ENCODE measurements at places on chromosomes 5 and 9. TPM values are rescaled to one million over a fixed set of nuclear protein-coding genes. Genes with fewer than 3 reads are reported as not detected.

The FAM153A gene
- total RNA-seq = not detected

The IFNA14 gene
- total RNA-seq = not detected

The AGXT2 gene
- not detected for total RNA-seq

The NFX1 gene
- 31.7 TPM for total RNA-seq

The ADCY2 gene
- total RNA-seq = not detected

The PCDHB13 gene
- 0.06 TPM for total RNA-seq

The C5orf58 gene
- not detected for total RNA-seq

The CLIC3 gene
- 5.6 TPM for total RNA-seq

The TPPP gene
- 6.6 TPM for total RNA-seq

The PHF24 gene
- 0.09 TPM for total RNA-seq

The NR5A1 gene
- 0.17 TPM for total RNA-seq

The TLR4 gene
- 0.10 TPM for total RNA-seq

The PCDHGA12 gene
- total RNA-seq = not detected

The SLC6A3 gene
- 1.3 TPM for total RNA-seq

The GFRA3 gene
- total RNA-seq = 0.14 TPM

The FGD3 gene
- total RNA-seq = 0.16 TPM

The DRD1 gene
- total RNA-seq = 0.05 TPM

The IL9 gene
- total RNA-seq = not detected

The PIP5K1B gene
- total RNA-seq = not detected

The PRSS3 gene
- 8.7 TPM for total RNA-seq

The SERF1B gene
- total RNA-seq = 79.6 TPM

The RNF183 gene
- 0.19 TPM for total RNA-seq

The FLT4 gene
- 3.6 TPM for total RNA-seq

The PSAT1 gene
- total RNA-seq = 174 TPM

The SH2D3C gene
- total RNA-seq = 0.08 TPM

The UBAC1 gene
- 34.8 TPM for total RNA-seq

The LCP2 gene
- total RNA-seq = not detected

The ADGRD2 gene
- 0.03 TPM for total RNA-seq

The BASP1 gene
- total RNA-seq = 209 TPM

The PCDHB14 gene
- 0.06 TPM for total RNA-seq

The LIX1 gene
- not detected for total RNA-seq

The F2R gene
- 40.6 TPM for total RNA-seq

The CDC23 gene
- 34.2 TPM for total RNA-seq

The PPP3R2 gene
- not detected for total RNA-seq

The WDR38 gene
- 0.14 TPM for total RNA-seq

The MEGF10 gene
- not detected for total RNA-seq

The PLPPR1 gene
- not detected for total RNA-seq

The CDH9 gene
- total RNA-seq = not detected

The NREP gene
- 3.6 TPM for total RNA-seq

The SLCO4C1 gene
- not detected for total RNA-seq

The PNPLA7 gene
- total RNA-seq = 0.44 TPM

All from A549 treated with AZD2906 at 1 μM for 4 hours (cell line).